ENCODE measurements at places on chromosomes 13 and 19.

GRCh38 chr19:10708291-10708690 lies 7.1 kb downstream of the QTRT1 start:
- no peak for DNase-seq

DNA sequence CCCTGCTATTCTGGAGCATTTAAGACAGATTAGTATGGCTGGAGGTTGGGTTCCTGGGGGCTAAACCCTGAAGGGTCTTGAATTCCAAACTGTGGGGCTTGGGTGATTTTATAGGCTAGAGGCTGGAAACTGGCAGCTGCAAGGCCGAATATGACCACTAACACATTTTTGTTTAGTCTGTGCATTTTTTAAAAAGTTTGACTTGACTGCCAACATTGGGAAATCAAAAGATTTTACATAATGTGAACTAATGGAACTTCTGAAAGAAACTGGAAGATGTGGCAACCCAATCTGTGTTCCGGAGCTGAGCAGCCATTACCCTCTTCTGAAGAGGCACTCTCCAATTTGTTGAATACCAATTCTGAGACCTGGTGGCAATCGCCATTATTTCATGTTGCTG lies 5.1 kb downstream of the ZNF784 start:
- peak; percentile 29 for DNase-seq

GRCh38 chr13:66745307-66745706 lies 484.8 kb downstream of the PCDH9 start:
- DNase-seq, result no peak

GRCh38 chr13:107586216-107586615 lies 629.1 kb downstream of the LIG4 start:
- DNase-seq, result no peak

- DNase-seq, result no peak
These were observed 34.9 kb downstream of the TNFSF13B start for GRCh38 chr13:108304170-108305016.

- DNase-seq, result no peak
These were observed 28.8 kb downstream of the ZNF91 start for GRCh38 chr19:23366437-23366836.

DNA sequence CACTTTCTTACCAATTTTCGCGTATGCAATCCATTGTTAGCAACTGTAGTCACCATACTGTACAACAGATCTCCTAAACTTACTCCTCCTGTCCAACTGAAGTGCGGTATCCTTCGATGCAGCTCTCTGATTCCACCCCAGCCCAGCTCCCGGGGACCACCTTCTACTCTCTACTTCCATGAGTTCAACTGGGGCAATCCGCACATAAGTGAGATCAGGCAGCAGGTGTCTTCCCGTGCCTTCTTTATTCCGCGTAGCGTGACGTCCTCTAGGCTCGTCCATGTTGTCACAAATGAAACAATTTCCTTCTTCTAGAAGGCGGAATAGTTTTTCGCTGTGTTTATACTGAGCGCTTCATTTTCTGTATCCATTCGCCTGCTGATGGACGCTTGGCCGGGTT lies 8.4 kb downstream of the LILRB1 start:
- DNase-seq, result no peak

DNA sequence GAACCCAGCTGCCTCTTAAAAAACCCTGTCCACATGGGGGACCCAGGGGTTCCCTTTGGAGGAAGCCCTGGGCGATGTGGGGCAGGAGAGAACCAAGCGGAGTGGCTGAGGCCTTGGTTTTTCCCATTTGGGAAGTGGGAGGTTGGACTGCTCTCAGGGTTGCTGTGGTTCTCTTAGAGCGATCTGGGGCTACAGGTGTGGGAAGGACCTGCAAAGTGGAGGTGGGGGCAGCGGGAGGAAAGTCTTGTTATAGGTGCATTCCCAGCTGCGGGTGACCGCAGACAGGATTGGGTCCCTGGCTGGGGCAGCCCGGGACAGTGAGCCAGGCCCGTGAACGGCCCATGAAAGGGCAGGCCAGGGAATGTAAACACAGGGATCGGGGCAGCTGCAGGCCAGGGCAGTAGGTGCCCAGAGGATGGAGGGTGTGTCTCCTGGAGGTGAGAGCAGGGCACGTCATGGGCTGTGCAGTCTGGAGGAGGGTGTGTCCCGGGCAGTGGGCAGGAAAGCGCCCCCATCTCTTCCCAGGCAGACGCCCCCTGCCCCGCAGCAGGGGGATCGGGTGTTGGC lies 814 bp downstream of the SLC25A23 start:
- no peak for DNase-seq

DNA sequence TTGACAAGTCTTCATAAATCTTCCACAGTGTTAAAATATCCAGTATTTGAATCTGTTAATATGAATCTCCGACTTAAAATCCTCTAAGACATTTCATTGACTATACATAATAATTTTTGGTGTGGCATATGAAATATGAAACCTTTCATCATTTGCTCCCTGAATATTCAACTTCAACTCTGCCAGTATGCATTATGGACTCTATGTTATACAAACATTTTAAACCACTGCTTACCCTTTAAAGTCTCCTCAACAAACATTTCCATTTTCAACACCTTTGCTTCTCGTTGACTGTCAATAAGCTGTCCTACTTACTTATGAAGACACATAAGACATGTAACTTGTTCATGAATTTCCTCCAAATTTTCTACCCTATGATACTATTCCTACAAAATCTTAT lies 579.4 kb upstream of the SLITRK6 start:
- DNase-seq, result no peak

- DNase-seq, result no peak
These were observed 5.3 kb downstream of the FAM216B start for GRCh38 chr13:42786715-42787114.

GRCh38 chr19:2048959-2049740 lies 1.9 kb downstream of the MKNK2 start:
- DNase-seq, result no peak

GRCh38 chr19:22612316-22612715 lies 21.8 kb upstream of the ZNF492 start:
- DNase-seq, result no peak

GRCh38 chr13:83215627-83216026 lies 666.6 kb downstream of the SLITRK1 start:
- DNase-seq, result no peak

DNA sequence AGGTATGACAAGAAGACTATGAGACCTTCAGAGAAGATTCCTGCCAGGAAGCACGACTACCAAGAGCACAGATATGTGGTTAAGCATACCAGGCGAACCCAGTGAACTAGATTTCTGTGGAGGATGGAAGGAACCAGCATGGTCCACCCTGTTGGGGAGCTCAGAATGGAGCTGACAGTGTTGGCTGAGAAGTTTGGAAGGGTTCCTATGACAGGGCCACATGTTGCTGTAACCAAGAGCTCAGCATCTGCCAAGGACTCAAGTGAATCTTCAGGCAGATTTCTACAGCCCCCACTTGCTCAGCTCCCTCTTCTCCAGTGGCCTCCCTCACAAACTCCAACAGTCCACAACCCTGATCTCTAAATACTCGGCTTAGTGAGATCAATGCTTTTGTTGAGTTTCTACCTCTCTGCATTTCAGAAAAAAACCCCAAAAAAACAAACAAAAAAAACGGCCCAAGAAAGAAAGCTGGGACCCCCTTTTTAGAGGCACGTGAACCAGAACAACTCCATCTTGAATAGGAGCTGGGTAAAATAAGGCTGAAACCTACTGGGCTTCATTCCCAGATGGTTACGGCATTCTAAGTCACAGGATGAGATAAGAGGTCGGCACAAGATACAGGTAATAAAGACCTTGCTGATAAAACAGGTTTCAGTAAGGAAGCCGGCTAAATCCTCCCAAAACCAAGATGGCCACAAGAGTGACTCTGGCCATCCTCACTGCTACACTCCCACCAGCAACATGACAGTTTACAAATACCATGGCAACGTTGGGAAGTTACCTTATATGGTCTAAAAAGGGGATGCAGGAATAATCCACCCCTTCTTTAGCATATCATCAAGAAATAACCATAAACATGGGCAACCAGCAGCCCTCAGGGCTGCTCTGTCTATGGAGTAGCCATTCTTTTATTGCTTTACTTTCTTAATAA lies 691.1 kb downstream of the UQCRFS1 start:
- DNase-seq, result no peak

DNA sequence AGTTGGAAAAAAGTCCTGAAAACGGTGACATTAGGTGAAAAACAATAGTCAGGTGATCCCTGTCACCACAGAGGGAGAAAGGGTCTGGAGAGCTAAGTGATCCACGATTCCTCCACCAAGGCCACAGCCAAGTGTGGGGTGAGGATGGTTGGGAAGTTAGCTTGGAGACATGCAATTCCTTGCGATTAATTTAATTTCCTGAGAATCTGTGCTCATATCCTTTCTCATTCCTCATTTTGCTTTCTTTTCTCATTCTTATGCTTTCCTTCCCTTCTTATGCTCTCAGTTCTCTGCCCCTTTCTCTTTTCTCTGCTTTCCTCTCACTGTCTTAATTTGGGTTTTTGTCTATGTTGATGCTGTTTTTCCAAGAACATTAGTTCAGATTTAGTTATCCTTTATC lies 68.8 kb downstream of the GPC5 start:
- DNase-seq, result no peak

DNA sequence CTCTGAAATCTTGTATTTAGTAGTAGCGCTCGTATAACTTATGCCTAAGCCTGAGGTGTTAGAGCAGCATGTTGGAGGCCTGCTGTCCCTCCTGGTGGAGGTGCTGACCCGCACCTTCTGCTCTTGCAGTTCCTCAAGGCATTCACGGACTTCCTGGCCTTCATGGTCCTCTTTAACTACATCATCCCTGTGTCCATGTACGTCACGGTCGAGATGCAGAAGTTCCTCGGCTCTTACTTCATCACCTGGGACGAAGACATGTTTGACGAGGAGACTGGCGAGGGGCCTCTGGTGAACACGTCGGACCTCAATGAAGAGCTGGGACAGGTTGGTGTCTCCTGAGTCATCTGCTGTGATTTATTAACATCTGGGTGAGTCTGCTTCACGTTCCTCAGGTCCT lies 136.7 kb downstream of the ATP11A start:
- no peak for DNase-seq

GRCh38 chr13:114062754-114063153 lies 69.7 kb downstream of the RASA3 start:
- peak; percentile 18 for DNase-seq

- no peak for DNase-seq
These were observed 494.0 kb downstream of the LIG4 start for GRCh38 chr13:107721125-107721869.

DNA sequence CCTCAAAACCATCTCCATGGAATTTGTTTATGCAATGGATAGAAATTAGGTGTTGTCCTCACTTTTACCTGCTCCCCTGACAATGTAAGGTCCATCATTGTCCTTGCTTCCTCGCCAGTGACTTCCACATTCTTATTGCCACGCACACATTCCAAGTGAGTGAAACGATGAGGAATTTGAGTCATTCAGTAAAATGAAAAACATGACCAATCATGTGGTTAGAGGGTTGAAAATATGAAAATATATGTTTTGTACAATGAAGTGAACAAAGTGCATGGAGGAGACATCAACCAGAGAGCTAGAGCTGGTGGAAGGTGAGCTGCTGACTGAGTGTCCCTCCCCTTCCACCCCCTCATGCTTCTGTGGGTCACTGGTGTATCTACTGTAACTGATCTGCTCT lies 91.7 kb downstream of the ATP8A2 start:
- DNase-seq, result no peak

DNA sequence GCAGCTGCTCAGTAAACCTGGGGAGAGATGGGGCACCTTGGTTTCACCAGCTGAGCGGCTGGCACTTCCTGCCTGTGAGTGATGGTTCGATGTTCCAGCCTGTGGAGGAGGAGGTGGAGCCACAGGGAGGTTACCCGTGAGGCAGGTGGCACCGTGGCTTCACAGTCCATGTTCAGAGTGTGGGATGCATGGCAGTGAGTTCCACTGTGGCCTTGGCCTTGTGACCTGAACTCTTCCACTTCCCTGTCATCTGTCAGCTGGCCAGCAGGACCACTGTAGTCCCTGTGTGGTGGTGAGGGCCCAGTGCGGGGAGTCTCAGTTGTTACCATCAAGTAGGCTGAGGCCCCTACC lies 16.9 kb downstream of the SMARCA4 start:
- DNase-seq, result no peak

DNA sequence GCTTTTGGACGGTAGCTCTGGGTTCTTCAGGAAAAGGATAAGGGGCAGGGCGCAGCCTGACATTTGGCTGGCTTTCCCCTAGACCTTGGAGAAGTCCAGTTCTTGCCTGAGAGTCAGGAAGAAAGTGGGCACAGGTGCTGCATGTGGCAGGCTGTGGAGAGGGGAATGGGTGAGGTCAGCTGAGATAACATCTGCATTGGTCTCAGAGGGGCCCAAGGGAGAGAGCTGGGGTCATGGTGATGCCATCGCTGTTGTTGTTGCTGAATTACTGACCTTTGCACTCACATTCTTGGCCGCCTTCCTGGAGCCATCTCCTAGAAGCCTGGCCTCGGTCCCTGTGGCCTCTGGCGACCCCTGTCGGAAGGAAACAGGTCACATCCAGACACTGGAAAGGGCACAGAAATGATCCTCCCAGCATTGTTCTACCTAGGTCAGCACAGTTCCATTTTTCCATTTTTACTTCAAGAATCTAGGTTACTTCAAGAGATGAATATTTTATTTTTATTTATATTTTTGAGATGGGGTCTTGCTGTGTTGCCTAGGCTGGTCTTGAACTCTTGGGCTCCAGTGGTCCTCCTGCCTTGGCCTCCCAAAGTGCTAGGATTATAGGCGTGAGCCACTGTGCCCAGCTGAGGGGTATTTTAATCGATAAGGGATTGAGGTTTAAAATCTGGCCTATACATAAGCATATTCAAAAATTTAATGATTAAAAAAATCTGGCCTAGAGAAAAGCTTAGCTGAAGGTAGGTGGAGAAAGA lies 6.5 kb upstream of the LIPE start:
- peak; percentile 31 for DNase-seq

GRCh38 chr19:15633082-15633835 lies 7.4 kb upstream of the CYP4F3 start:
- DNase-seq, result no peak
